ENCODE measurements at places on chromosomes 4 and X.
A peak's percentile ranks its signal among the peaks of the same experiment; 100 is the strongest.

DNA sequence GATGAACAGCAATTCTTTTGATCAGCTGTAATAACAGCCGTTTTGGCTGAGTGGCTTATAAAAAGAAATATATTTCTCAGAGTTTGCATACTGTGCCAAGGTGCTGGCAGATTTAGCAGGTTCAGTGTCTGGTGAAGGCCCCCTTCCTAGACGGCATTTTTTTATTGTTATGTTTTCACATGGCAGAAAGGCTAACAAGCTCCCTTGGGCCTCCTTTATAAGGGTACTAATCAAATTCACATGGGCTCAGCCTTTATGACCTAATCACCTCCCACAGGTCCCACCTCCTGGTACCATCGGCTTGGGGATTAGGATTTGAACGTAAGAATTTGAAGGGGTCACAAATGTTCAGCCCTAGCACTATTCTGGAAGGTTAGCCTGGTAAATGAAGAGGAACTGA, 431.9 kb downstream of the SPOCK3 start:
- DNase-seq: no peak

- DNase-seq: peak; percentile 75
Observed at GRCh38 chr4:54228056-54228527, 1.0 kb upstream of the PDGFRA start.

DNA sequence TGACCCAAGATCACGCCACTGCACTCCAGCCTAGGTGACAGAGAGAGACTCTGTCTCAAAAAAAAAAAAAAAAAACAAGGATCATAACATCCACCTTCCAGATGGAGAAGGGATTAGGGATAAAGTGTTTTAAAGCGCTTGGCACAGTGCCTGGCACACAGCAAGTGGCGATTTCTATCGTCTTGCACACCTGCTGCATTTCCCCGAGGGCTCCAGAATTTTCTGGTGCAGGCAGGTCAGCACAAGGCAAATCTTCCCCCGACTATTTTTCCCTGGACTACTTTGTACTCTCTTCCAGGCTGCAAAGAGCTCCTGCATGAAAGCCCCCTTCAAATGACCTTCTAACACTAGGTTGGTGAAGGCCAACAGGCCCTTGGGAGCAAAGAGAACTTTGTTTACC, 57.3 kb downstream of the APBB2 start:
- DNase-seq: no peak

DNA sequence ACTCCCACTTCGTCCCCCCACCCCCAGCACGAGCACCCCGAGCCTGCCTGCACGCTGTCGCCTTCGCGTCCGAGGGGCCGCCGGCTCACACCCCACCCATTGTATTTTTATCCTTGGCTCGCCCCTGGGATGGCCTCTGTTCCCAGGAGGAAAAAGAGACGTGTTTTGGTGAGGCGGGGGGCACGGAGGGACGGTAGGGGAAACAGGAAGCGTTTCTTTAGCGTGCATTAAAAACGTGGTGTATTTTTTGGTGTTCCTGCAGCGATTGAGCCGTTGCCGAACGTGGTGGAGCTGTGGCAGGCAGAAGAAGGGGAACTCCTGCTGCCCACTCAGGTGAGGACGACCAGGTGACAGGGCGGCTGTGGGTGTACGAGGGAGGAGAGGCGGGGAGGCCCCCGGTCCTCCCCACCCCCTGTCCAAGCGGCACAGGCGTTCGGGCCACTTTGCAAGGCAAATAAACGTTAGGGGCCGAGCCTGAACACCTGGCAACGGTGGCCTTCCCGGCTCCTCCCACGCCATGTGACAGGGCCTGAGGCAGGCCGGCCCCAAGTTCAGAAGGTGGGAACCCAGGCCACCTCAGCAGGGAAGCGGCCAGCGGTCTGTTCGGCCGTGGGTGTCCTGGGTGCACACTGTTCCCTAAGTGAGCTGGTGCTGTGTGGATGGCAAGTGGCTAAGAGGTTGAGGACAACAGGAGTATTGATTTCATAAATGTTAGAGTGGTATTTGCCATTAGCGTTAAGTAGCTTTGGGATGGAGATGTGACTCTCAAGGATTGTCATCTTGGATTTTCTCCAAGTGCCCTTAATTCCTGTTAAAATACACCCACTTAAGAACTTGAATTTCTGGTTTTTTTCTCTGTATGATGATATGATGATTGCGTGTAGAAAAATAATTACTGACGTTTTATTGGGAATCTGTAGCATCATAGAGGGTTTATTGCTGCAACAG, 1.1 kb downstream of the TMEM131L start:
- peak; percentile 50 for DNase-seq

DNA sequence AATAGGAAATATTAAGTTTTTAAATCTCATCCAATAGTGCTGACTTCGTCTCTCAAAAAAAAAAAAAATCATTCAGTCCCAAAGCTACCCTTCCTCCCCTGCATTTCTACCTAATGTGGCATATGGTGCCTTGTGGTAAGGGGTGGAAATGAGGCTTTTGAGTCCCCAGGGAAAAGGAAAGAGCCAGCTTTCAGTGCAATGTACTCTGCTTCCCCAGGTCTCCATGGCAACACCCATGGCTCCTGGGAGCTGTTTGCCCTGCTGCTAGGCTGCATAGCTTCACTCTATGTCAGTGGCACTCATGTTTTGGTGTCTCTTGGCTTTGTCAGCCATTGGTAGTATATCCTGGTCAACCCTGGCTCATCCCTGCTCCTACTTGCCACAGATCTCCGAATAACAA, 175.9 kb downstream of the SLC39A8 start:
- no peak for DNase-seq

GRCh38 chr4:48796191-48796926, 16.3 kb upstream of the FRYL start:
- DNase-seq: no peak

- peak; percentile 21 for DNase-seq
Observed at GRCh38 chr4:915595-915994, 16.5 kb downstream of the GAK start.

DNA sequence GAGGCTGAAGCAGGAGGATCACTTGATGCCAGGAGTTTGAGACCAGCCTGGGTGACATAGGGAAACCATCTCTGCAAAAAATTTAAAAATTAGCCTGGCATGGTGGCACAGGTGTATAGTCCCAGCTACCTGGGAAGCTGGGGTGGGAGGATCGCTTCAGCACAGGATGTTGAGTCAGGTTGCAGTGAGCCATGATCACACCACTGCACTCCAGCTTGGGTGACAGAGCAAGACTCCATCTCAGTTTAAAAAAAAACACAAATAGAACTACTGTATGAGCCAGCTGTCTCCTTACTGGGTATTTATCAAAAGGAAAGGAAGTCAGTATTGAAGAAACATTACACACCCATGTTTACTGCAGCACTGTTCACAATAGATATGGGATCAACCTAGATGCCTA, 138.7 kb downstream of the RAP1GDS1 start:
- no peak for DNase-seq

GRCh38 chr4:47490550-47490949, 5.5 kb downstream of the ATP10D start:
- no peak for DNase-seq

GRCh38 chrX:153517946-153518834, 748 bp downstream of the ATP2B3 start:
- DNase-seq: no peak

GRCh38 chr4:124977045-124977444, 264.5 kb upstream of the ANKRD50 start:
- DNase-seq: no peak

DNA sequence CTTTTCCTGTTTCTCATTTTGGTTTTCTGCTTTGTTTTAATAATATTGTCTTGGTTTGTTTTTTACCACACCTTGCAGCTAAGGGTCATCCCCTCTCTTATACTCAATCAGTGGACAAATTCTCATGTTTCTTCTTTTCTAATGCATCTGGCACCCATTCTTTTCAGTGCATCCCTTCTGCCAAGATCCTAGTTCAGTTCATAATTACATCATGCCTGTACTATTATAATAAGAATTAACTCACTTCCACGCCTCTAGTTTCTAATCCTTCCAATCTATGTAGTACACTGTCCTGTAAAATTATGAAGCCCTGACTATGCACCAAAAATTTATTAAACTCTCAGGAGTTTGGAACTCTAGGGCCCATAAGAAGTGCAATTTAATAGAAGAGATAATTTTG, 126.1 kb downstream of the FAT4 start:
- no peak for DNase-seq

DNA sequence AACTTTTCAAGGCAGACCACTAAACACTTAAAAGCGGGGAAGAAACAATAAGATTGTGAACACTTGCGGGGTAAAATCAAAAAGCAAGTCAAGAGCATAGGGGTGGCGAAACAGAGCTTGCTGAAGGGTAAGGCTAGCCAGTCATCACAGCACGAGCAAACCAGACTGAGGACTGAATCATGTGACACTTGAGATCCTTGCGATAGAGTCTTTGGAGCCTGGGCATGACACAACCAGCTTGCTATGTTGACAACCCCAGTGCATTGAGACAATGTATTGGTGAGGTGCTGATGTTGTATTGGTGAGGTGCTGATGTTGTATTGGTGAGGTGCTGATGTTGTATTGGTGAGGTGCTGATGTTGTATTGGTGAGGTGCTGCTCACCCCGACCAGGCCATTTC, 72.3 kb downstream of the SLIT2 start:
- no peak for DNase-seq

DNA sequence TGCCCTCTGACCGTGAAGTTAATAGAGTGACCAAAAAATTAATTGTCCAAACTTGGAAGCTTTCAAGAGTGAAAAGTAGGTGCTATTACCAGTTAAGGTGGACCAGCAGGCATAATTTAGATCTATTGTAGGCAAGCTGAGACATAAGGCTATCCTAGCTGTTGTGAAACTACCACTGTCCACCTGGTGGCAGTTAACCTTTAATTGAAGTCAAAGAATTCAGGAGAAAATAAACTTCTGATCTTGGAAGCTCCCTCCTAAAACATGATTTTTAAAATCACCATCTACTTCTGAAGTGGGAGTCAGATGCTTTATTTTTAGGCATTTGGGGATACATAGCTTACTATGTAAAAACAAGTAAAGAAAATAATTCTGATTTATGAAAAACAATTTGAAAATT, 636.3 kb upstream of the HTR2C start:
- no peak for DNase-seq

- no peak for DNase-seq
Observed at GRCh38 chr4:182113779-182114178, 129.4 kb upstream of the TENM3 start.
